ENCODE measurements at places on chromosomes 1 and 21. TPM values are rescaled to one million over a fixed set of nuclear protein-coding genes. Genes with fewer than 3 reads are reported as not detected.

Gene GABRD
- 1.2 TPM for total RNA-seq

Gene TMPRSS15
- not detected for total RNA-seq

Gene OR14A2
- not detected for total RNA-seq

Gene HSPA6
- 19.0 TPM for total RNA-seq

Gene WNT2B
- total RNA-seq = 5.8 TPM

Gene POFUT2
- 35.8 TPM for total RNA-seq

Gene SLFNL1
- total RNA-seq = 1.0 TPM

Gene SIM2
- not detected for total RNA-seq

DNA sequence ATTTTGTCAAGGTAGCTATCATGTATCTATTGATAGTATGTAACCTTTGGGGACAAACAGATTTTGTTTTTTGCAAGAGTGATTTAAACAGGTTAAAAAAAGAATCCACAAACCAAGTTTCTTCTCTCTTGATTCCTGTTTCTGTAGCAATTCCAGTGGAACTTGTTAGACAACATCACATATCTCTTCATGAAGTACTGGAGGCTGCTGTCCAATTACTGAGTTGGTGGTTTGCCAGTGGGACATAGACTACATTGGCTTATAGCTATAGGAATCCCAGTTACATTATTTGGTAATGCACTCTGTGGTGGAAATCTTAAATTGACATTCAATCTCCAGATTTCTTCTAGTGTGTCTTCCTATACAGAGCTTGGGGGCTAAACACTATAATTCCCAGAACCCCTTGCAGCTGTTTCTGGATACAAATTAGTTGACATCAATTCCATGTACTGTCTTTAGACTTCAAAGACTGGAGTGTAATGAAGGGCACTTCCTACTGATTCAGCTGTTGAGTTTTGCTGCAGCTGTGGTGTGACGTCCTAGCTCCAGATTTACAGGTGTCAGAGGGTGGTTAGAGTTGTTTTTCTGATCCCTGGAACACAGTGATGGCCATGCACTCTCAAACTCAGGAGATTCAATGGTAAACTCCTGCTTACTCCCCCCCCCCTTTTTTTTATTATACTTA lies 29.4 kb upstream of the GCLM start:
- no peaks in the 10 kb centered on the region for H3K27me3 ChIP-seq
- no peaks in the 10 kb centered on the region for H3K36me3 ChIP-seq
- DNase-seq = no peak
- no peaks in the 10 kb centered on the region for H3K4me1 ChIP-seq

- H3K4me1 ChIP-seq = no peaks in the 10 kb centered on the region
- no peaks in the 10 kb centered on the region for H3K27me3 ChIP-seq
- no peaks in the 10 kb centered on the region for H3K36me3 ChIP-seq
- H3K27ac ChIP-seq = no peak overlapping the region
Observed at GRCh38 chr1:195130598-195130997, 1477.6 kb downstream of the KCNT2 start.

GRCh38 chr1:62424411-62424810 lies 12.4 kb upstream of the USP1 start:
- no peak overlapping the region for H3K27ac ChIP-seq
- no peak for DNase-seq
- no peak overlapping the region for H3K4me3 ChIP-seq
- H3K4me1 ChIP-seq = no peaks in the 10 kb centered on the region
- no peaks in the 10 kb centered on the region for H3K36me3 ChIP-seq

DNA sequence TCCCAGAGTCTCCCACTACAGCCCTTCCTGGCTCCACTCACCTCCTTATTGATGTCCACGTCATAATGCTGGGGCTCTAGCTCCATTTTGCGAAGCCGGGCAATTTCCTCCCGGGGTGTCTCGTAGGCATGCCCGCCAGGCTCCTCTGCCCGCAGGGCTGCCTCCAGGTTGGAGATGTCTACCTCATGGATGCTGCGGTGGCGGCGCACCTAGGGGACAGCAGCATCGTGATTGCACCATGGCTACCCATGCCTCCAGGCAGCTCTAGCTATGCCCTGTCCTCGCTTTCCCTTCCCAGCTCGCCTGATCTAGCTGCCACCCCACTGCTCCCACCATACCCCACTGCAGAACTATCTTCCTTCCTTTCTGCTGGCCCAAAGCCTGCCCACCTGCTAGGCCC lies 15.1 kb upstream of the GOLT1A start:
- no peaks in the 10 kb centered on the region for H3K27me3 ChIP-seq
- no peak overlapping the region for H3K4me3 ChIP-seq
- no peak overlapping the region for H3K27ac ChIP-seq
- no peaks in the 10 kb centered on the region for H3K4me1 ChIP-seq
- no peak for DNase-seq
- no peaks in the 10 kb centered on the region for H3K36me3 ChIP-seq

- no peak overlapping the region for H3K4me3 ChIP-seq
- no peak overlapping the region for H3K27ac ChIP-seq
- H3K4me1 ChIP-seq = no peaks in the 10 kb centered on the region
- no peak for DNase-seq
Observed at GRCh38 chr1:212147581-212148033, 112.1 kb downstream of the DTL start.

DNA sequence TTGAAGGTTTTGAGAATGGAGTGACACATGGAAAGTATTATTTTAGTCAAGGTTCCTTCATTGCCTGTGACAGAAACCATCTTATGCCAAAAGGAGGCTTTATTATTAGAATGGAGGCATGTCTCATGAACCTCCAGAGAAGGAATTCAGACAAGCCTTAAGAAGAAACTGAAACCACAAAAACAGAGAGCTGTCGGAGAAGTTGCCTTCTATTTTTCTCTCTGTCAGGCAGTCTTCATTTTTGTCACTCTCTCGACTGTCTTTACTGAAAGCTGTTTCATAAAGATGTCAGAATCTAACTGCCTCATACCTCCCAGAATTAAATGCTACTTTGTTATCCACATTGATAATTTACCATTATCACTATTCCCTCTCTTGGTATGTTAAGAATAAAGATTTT lies 434.7 kb upstream of the ADGRL4 start:
- H3K4me1 ChIP-seq = no peaks in the 10 kb centered on the region
- H3K27me3 ChIP-seq = no peaks in the 10 kb centered on the region
- no peak overlapping the region for H3K4me3 ChIP-seq
- no peak for DNase-seq

DNA sequence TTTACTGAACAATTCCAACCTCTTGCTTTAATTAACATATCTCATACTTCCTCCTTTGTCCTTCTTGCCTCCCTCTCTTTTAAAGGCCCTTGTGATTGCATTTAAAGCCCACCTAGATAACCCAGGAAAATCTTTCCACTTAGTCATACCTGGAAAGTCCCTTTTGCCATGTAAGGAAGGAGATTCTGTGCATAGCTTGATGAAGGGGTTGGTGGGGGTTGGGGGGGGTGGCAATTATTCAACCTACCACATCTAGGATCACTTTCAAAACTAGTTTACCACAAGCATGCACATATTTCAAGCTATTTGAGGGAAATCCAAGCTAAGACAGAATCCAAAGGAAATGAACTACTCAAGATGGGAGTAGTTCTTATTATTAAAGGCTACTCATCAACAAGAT lies 249.1 kb upstream of the PTBP2 start:
- no peak overlapping the region for H3K4me3 ChIP-seq
- H3K27ac ChIP-seq = no peak overlapping the region
- H3K27me3 ChIP-seq = no peaks in the 10 kb centered on the region
- no peaks in the 10 kb centered on the region for H3K36me3 ChIP-seq
- no peak for DNase-seq

DNA sequence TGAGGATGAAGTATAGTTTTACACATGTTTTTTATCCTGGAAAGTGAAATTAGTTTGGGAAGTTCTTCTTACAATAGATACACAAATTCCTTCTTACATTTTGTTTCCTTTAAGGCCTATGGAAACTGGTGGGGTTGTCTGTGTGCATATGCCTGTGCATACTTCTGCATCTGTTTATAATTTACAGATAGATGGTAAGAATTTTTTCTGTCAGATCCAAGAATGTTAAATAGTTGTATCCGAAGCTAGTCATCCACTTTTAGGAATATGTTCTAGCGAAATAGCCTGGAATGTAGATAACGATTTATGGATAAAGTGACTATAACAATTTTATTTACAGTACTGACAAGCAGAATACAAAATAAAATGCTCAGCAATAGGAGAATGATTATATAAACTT lies 194.1 kb downstream of the ROR1 start:
- H3K36me3 ChIP-seq = no peaks in the 10 kb centered on the region
- H3K27ac ChIP-seq = no peak overlapping the region
- DNase-seq = no peak
- H3K4me1 ChIP-seq = peaks cover 4% of the 10 kb centered on the region
- no peaks in the 10 kb centered on the region for H3K27me3 ChIP-seq
- no peak overlapping the region for H3K4me3 ChIP-seq

DNA sequence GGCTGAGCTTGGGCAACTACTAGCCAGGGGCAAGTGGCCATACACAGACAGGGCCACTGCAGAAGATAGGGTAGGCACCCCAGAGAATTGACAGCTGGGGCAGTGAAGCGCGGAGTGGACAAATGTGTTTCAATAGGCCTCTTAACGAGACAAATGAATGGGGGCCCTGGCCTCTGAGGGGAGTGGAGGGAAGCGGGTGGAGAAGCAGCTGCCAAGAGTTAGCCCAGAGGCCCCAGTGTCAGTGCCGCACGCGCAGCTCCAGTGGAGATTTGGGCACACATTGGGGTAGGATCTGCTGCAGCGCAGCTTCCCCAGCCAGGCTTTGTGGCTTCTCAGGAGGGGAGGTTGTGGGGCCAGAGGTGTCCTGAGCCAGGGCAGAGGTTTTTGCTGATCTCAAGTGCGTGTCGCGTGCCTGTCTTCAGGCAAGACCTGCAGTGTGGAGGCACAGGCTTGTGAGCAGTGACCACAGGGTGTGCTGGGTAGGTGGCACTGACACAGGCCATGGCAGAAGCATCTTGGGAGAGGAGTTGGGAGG lies 16.9 kb downstream of the PTPRF start:
- no peaks in the 10 kb centered on the region for H3K4me1 ChIP-seq
- no peak overlapping the region for H3K4me3 ChIP-seq
- no peak for DNase-seq
- no peak overlapping the region for H3K27ac ChIP-seq

DNA sequence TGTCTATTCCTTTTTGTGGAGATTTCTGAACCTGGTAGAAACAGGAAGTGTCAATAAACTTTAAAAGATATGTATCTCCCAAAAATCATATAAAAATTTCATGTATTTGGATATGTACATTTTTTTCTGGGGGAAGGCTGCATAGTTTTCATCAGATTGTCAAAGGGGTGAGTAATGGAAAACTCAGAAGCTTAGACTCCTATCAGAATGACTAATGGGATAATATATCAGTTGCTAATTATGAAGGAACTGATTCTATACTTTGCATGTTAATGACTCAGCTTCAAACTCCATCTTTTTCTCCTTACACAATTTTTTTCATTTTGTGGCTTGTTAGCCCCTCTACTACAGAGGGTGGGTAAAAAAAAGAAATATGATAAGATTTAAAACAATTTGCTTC lies 55.9 kb downstream of the GON4L start:
- peaks cover 4% of the 10 kb centered on the region for H3K36me3 ChIP-seq
- no peak overlapping the region for H3K27ac ChIP-seq
- H3K4me3 ChIP-seq = no peak overlapping the region
- H3K4me1 ChIP-seq = no peaks in the 10 kb centered on the region

DNA sequence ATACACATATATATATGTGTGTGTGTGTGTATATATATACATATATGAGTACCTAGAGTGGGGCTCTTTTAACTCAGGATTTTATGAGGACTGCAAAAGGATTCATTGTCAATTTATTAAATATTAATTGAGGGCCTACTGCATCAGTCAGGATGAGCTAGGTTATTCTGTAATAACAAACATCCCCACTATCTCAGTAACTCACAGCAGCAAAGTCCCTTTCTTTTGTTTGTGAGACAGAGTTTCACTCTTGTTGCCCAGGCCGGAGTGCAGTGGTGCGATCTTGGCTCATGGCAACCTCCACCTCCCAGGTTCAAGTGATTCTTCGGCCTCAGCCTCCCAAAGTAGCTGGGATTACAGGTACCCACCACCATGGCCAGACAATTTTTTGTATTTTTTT lies 63.8 kb upstream of the FAM20B start:
- H3K27me3 ChIP-seq = no peaks in the 10 kb centered on the region
- no peak for DNase-seq
- H3K4me3 ChIP-seq = no peak overlapping the region
- H3K36me3 ChIP-seq = no peaks in the 10 kb centered on the region

DNA sequence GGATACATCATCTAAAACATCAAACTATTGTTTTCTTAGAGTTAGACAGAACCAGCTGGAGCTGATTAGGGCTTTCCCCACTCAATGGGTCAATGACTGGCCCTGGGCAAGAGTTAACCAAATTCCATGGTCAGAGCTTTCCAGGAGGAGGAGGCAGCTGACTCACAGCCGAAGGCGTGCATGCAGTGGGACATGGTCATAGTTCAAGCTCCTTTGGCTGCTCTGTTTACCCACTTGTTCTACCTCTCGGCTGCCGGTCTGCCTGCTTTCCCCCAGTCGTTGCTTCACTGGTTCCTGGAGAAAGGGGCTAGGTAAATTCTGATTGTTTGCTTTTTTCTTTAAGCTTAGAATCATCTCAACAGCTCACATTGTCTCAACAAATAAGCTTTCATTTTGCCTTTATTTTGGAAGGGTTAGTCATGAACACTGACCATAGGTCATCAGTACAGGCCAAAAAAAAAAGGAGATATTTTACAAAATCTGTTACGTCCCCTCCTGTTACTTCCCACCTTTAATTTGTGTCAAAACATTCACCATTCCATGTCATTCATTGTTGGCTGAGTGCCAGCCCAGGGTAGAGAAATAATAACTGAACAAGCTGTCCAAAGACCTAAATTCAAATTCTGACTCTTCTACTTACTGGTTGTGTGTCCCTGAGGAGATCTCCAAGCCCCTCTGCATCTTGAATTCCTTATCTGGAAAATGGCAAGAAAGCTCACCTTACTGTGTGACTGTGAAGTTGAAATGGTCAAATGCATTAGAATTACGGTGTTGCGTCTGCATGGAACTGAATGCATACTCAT lies 12.0 kb downstream of the MAB21L3 start:
- H3K4me1 ChIP-seq = no peaks in the 10 kb centered on the region
- H3K27ac ChIP-seq = no peak overlapping the region
- no peak for DNase-seq
- H3K27me3 ChIP-seq = peaks cover 2% of the 10 kb centered on the region
- no peak overlapping the region for H3K4me3 ChIP-seq
- no peaks in the 10 kb centered on the region for H3K36me3 ChIP-seq

GRCh38 chr1:174018565-174018964 lies 3.6 kb downstream of the RC3H1 start:
- no peak overlapping the region for H3K4me3 ChIP-seq
- DNase-seq = no peak
- no peaks in the 10 kb centered on the region for H3K27me3 ChIP-seq
- H3K4me1 ChIP-seq = peaks cover 6% of the 10 kb centered on the region

- no peak for DNase-seq
- no peak overlapping the region for H3K27ac ChIP-seq
- H3K4me3 ChIP-seq = no peak overlapping the region
- no peaks in the 10 kb centered on the region for H3K27me3 ChIP-seq
Observed at GRCh38 chr1:54223441-54224202, 23.7 kb downstream of the MRPL37 start.

- H3K36me3 ChIP-seq = no peaks in the 10 kb centered on the region
- no peak for DNase-seq
Observed at GRCh38 chr1:21308847-21309652, 18.8 kb upstream of the ECE1 start.

- H3K4me3 ChIP-seq = no peak overlapping the region
- no peak for DNase-seq
Observed at GRCh38 chr1:89975540-89976125, 19.3 kb upstream of the ZNF326 start.

- no peak overlapping the region for H3K27ac ChIP-seq
- no peaks in the 10 kb centered on the region for H3K4me1 ChIP-seq
- no peaks in the 10 kb centered on the region for H3K27me3 ChIP-seq
- no peaks in the 10 kb centered on the region for H3K36me3 ChIP-seq
Observed at GRCh38 chr1:198837278-198838021, 198.6 kb downstream of the PTPRC start.

All from aorta (tissue), 5 donors.